ENCODE measurements at places on chromosomes 2 and 18. TPM values are rescaled to one million over a fixed set of nuclear protein-coding genes. Genes with fewer than 3 reads are reported as not detected.

The HES6 gene
- 1.8 TPM for total RNA-seq

The CHMP1B gene
- 26.8 TPM for total RNA-seq

The GPR155 gene
- 38.1 TPM for total RNA-seq

The RTN4 gene
- total RNA-seq = 79.9 TPM

The TTL gene
- 38.5 TPM for total RNA-seq

The PTPN4 gene
- 95.9 TPM for total RNA-seq

The SDC1 gene
- total RNA-seq = 0.19 TPM

The GKN2 gene
- not detected for total RNA-seq

- no peak overlapping the region for H3K27ac ChIP-seq
- no peak for DNase-seq
- no peak overlapping the region for H3K4me3 ChIP-seq
- H3K4me1 ChIP-seq = peaks cover 8% of the 10 kb centered on the region
- H3K36me3 ChIP-seq = peaks cover 61% of the 10 kb centered on the region
- no peaks in the 10 kb centered on the region for H3K27me3 ChIP-seq
Observed at GRCh38 chr2:39050109-39050508, 70.7 kb downstream of the SOS1 start.

GRCh38 chr18:3224223-3224622, 4.5 kb upstream of the MYOM1 start:
- no peaks in the 10 kb centered on the region for H3K36me3 ChIP-seq
- DNase-seq = no peak
- H3K4me3 ChIP-seq = no peak overlapping the region
- no peaks in the 10 kb centered on the region for H3K27me3 ChIP-seq
- H3K4me1 ChIP-seq = peaks cover 6% of the 10 kb centered on the region
- no peak overlapping the region for H3K27ac ChIP-seq

DNA sequence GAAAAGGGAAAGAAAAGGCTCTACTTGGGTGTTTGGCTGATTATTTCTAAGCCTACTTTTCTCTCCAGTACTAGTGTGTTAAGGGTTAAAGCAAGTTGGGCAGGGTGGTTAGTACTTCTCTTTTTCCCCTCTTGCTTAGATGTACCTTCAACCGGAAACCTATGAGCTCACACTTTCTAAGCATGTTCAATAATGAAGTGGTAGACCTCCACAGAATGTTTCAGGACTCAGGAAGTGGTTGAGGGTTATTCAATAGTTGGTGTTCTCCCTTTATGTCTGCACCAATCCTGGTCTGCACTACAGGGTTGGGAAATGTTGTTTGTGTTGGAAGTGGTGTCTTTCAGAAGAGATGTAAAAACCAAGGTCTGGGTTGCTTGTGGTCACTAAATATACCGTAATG, 137.1 kb downstream of the ZEB2 start:
- peaks cover 1% of the 10 kb centered on the region for H3K36me3 ChIP-seq
- peaks cover 22% of the 10 kb centered on the region for H3K4me1 ChIP-seq
- peak; percentile 38 for DNase-seq

GRCh38 chr18:27861539-27861938, 315.4 kb downstream of the CDH2 start:
- no peaks in the 10 kb centered on the region for H3K36me3 ChIP-seq
- no peak for DNase-seq
- no peaks in the 10 kb centered on the region for H3K4me1 ChIP-seq
- H3K27ac ChIP-seq = no peak overlapping the region

GRCh38 chr2:30149976-30150375, 3.2 kb downstream of the YPEL5 start:
- no peaks in the 10 kb centered on the region for H3K27me3 ChIP-seq
- no peak overlapping the region for H3K4me3 ChIP-seq
- H3K36me3 ChIP-seq = peaks cover 21% of the 10 kb centered on the region
- H3K27ac ChIP-seq = no peak overlapping the region
- DNase-seq = no peak

DNA sequence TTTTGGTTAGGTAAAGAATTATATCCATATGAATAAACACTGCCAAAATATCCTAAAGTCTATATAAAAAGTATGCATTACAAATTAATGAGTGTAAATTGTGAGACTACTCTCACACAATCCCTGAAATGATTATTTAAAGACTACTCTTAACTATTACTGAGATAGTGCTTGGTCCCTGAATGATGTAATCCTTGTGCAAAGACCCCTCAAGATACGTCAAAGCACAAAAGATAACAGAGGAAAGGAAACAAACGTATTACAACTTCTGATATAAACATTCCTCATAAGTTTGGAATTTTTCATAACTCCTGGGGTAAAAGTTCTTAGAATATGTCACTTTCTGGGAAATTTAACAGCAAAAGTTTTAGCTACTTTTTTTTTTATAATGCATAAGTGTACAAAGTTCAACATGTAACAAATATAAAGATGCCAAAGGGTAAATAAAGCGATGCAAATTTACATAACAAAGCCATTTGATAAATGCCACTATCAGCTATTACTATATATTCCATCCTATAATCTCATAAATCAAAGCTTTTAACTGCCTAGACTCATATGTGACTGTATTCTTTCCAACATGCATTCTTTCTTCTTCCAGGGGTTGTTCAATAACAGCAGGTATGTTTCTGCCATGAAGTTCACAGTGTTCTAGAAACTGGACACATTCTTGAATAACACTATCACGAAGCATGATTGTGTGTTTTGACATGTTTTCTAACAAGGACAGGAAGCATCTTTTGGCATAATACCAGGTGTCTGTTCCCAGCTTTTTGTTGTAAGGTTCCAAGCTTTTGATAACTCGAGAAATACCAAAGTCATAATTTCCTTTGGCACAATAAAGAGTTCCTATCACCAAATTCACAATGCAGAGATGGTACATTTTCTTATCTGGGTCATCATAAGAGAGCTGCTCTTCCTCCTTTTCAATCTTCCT, 158.0 kb downstream of the AGPS start:
- H3K27me3 ChIP-seq = no peaks in the 10 kb centered on the region
- H3K4me1 ChIP-seq = peaks cover 32% of the 10 kb centered on the region
- no peak for DNase-seq
- no peak overlapping the region for H3K4me3 ChIP-seq
- H3K27ac ChIP-seq = no peak overlapping the region
- H3K36me3 ChIP-seq = peaks cover 7% of the 10 kb centered on the region

DNA sequence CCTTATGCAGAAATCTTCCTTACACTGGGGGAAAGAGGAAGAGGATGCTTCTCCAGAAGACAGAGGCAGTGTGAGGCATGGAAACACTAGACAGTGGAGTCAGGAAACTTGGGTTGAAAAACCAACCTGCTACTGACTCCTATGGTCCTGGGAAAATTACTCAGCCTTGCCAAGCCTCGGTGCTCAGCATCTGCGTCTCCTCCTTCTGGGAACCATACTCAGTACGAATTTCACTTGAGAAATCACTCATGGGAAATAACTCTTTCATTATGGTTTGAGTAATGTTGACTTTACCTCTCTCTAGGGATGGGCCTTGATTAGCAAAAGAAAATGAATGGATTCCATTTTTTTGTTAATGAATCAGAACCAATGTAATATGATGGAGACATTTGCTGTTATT, 96.5 kb downstream of the KCNE4 start:
- no peaks in the 10 kb centered on the region for H3K4me1 ChIP-seq
- H3K27me3 ChIP-seq = no peaks in the 10 kb centered on the region
- no peaks in the 10 kb centered on the region for H3K36me3 ChIP-seq
- no peak overlapping the region for H3K27ac ChIP-seq

GRCh38 chr2:204635478-204635877, 90.2 kb downstream of the PARD3B start:
- H3K27ac ChIP-seq = no peak overlapping the region
- H3K27me3 ChIP-seq = peaks cover 5% of the 10 kb centered on the region

GRCh38 chr2:138521821-138522220, 20.3 kb downstream of the SPOPL start:
- no peak overlapping the region for H3K27ac ChIP-seq
- no peak for DNase-seq
- H3K36me3 ChIP-seq = peaks cover 27% of the 10 kb centered on the region
- H3K4me1 ChIP-seq = peaks cover 13% of the 10 kb centered on the region
- H3K27me3 ChIP-seq = no peaks in the 10 kb centered on the region
- no peak overlapping the region for H3K4me3 ChIP-seq

DNA sequence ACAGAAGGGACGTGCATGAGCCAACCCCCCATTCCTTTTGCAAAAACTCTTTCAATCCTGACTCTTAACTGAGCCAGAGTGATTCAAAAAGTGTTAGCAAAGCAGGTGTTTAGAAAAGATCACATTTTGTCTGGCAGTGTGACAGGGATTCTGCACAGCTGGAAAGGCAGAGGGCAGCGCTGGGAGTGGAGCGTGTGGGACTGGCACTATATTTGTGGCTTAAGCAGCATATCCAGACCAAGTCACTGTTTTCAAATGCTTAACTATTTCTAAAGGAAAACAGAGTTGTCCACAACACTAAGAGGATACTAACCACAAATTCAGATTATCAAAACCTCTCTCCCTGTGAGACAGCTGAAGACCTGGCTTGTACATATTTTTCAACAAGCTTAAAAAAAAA, 19.0 kb downstream of the CABYR start:
- H3K36me3 ChIP-seq = no peaks in the 10 kb centered on the region
- no peak overlapping the region for H3K27ac ChIP-seq
- no peaks in the 10 kb centered on the region for H3K4me1 ChIP-seq
- no peak overlapping the region for H3K4me3 ChIP-seq
- DNase-seq = no peak
- no peaks in the 10 kb centered on the region for H3K27me3 ChIP-seq

DNA sequence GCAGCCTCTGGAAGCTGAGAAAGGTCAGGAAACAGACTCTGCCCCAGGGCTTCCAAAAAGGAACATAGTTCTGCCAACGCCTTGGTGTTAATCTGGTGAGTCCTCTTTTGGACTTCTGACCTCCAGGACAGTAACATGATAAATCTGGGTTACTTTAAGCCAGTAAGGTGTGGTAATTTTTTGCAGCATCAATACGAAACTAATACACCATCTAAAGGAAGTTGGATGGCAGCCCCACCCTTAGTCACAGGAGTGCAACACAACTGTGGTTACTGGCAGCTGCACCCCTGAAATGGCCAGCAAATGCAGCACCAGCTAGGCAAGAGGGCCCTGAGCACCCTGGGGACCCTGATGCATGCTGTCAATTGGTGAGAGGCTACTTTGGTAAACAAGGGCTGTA, 25.8 kb downstream of the CREG2 start:
- H3K4me3 ChIP-seq = peak overlapping the region; percentile 28
- H3K4me1 ChIP-seq = peaks cover 46% of the 10 kb centered on the region
- peak; percentile 60 for DNase-seq
- peak overlapping the region; percentile 91 for H3K27ac ChIP-seq
- H3K36me3 ChIP-seq = peaks cover 3% of the 10 kb centered on the region

GRCh38 chr2:27303093-27304025, 4.9 kb downstream of the UCN start:
- DNase-seq = peak; percentile 71
- peak overlapping the region; percentile 64 for H3K4me3 ChIP-seq
- peak overlapping the region; percentile 54 for H3K27ac ChIP-seq
- no peaks in the 10 kb centered on the region for H3K36me3 ChIP-seq
- H3K4me1 ChIP-seq = peaks cover 10% of the 10 kb centered on the region
- H3K27me3 ChIP-seq = peaks cover 20% of the 10 kb centered on the region

DNA sequence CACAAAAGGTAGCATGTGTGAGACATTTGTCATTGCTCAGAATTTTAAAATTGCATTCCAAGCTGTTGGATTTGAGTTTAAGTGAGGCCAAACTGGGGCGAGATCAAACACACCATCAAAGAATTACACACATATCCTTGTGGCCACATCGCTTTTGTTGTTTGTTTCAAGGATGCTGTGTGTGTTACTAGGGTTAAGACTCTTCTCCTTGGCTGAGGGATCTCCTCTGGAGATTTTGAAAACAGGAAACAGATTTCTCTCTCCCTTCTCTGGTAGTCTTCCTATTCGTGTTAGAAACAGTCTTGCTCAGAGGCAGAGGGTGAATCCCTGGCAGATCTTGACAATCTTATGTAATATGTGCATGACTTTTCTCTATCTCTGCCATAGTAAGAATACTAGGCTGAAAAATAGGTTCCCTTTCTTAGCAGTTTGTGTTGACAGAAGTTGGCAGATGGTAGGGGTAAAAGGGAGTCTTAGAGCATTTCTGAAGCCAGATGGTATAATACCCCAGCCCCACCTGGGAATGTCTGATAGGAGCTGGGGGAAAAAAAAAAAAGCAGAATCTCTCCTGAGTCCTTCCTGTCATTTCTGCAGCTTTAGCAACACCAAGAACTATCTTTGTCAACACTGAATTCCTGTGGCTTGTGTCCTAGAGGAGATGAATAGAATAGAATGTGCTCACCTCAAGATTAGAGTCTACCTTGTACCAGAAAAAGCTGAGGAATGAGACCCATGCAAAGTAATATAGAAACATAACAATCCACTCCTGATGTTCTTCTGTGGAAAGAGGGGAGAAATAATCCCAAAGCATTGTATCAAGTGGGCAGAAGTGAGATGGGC, 101.8 kb downstream of the XRCC5 start:
- no peak overlapping the region for H3K27ac ChIP-seq
- H3K36me3 ChIP-seq = peaks cover 48% of the 10 kb centered on the region
- H3K27me3 ChIP-seq = no peaks in the 10 kb centered on the region
- no peak overlapping the region for H3K4me3 ChIP-seq
- H3K4me1 ChIP-seq = peaks cover 13% of the 10 kb centered on the region

GRCh38 chr2:241940329-241940728, 70.8 kb downstream of the RTP5 start:
- peak; percentile 16 for DNase-seq
- H3K4me1 ChIP-seq = peaks cover 4% of the 10 kb centered on the region
- H3K36me3 ChIP-seq = no peaks in the 10 kb centered on the region

- DNase-seq = no peak
- H3K4me3 ChIP-seq = no peak overlapping the region
- H3K27ac ChIP-seq = no peak overlapping the region
- H3K27me3 ChIP-seq = no peaks in the 10 kb centered on the region
Observed at GRCh38 chr2:53036196-53036595, 731.4 kb upstream of the CHAC2 start.

Data from activated CD4-positive, alpha-beta T cell treated with anti-CD3 and anti-CD28 coated beads, Interleukin-2, amount 10 ng/mL, durations not matched to agents 7 days and 5 days (primary cell).